CD4-positive, alpha-beta T cell treated with Interleukin-2 at 100 ng/mL for 4 hours (primary cell): ENCODE measurements at places on chromosomes 5 and 9.

- no peak for DNase-seq
Observed at GRCh38 chr5:133941456-133942196, 26.8 kb downstream of the C5orf15 start.

- no peak for DNase-seq
Observed at GRCh38 chr9:135134268-135135022, 47.0 kb downstream of the OLFM1 start.

DNA sequence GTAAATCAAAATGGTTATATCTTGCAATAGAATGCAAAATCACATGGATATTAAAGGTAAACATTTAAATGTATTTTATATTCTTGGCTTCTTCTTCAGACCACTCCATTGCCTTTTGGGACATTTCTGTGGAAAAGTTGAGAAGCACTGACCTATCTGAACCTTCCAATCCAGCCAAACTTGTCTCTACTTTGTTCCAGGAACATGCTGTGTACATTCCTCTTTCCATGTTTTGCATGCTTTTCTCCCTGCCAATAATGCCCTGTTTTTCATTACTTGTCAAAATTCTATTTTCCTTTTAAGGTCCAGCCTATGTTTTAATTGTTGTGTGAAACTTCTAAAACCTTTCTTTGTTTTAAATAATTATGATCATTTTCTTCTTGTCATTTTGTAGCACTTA lies 28.3 kb downstream of the JAK2 start:
- DNase-seq, result no peak

- no peak for DNase-seq
Observed at GRCh38 chr9:77221431-77221830, 44.1 kb downstream of the VPS13A start.

DNA sequence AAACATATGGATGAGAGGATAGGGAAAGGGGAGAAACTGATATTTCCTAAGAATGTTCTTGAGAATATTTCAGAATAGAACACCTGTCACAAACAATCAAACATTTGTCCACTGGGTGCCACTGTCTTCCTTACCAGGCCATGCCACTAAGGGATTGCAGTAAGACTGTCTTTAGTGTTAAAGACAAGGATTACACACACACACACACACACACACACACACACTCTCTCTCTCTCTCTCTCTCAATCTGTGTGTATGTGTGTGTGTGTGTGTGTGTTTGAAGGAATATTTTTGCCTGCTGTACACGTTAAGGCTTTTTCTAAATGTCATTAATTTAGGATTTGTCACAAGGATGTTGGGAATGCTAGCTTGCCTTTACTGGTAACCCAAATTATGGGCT lies 54.4 kb downstream of the CCDC192 start:
- DNase-seq, result peak; percentile 19

DNA sequence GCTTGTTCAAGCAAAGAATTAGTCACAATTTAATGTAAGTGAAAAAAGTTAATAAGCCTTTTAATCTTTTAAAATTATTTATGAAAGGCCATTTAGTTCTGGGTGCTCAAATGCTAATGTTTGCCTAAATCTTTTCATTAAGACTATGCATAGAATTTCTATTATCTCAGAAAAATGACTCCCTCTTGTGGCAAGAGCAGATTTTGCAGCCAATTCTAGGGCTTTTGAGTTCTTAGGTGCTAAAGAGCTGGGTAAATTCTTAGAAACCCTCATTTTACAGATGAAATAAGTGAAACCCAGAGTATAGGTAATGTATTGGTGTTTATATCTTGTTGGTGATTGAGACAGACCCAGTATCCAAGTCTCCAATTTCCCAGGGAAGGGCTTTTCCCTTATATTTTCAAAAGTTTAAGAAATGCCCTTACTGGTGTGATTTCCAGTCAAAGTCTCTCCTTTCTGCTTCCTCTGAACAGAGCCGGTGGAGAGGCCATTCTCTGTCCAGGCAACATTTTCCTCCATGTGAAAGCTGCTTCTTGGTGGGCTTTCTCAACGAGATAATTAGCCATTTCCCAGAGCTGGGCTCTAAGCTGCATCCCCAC lies 24.1 kb upstream of the PCSK5 start:
- DNase-seq, result peak; percentile 62
